Large intestine (tissue), 12 donors: ENCODE measurements at places on chromosomes 3 and 15. TPM values are rescaled to one million over a fixed set of nuclear protein-coding genes. Genes with fewer than 3 reads are reported as not detected.
A peak's percentile ranks its signal among the peaks of the same experiment; 100 is the strongest.

GRCh38 chr15:33825453-33825852 lies 142.8 kb upstream of the CHRM5 start:
- no peak for DNase-seq

GRCh38 chr3:122962149-122962548 lies 65.4 kb downstream of the SEMA5B start:
- no peak for DNase-seq

- DNase-seq: peak; percentile 19
Measured at GRCh38 chr3:171874251-171874681, 31.1 kb downstream of the TMEM212 start.

DNA sequence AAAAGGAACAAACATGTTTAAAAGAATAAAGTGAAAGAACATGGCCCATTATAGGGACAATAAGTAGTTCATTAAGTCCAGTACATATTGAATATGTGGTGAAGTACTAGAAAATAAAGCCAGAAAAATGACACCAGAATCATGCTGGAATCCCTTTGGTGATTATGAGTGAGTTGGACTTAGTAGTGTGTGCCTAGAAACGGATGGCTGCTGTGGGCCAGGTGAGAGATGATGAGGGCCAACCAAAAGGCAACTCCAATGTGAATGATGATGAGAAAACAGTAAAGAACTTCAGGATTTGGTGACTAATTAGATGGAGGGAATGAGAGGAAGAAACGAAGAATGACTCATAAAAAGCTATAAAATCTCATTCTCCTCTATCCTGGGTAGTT lies 3.3 kb downstream of the CRYGS start:
- DNase-seq: no peak

- no peak for DNase-seq
Measured at GRCh38 chr3:182268711-182269110, 524.6 kb upstream of the ATP11B start.

DNA sequence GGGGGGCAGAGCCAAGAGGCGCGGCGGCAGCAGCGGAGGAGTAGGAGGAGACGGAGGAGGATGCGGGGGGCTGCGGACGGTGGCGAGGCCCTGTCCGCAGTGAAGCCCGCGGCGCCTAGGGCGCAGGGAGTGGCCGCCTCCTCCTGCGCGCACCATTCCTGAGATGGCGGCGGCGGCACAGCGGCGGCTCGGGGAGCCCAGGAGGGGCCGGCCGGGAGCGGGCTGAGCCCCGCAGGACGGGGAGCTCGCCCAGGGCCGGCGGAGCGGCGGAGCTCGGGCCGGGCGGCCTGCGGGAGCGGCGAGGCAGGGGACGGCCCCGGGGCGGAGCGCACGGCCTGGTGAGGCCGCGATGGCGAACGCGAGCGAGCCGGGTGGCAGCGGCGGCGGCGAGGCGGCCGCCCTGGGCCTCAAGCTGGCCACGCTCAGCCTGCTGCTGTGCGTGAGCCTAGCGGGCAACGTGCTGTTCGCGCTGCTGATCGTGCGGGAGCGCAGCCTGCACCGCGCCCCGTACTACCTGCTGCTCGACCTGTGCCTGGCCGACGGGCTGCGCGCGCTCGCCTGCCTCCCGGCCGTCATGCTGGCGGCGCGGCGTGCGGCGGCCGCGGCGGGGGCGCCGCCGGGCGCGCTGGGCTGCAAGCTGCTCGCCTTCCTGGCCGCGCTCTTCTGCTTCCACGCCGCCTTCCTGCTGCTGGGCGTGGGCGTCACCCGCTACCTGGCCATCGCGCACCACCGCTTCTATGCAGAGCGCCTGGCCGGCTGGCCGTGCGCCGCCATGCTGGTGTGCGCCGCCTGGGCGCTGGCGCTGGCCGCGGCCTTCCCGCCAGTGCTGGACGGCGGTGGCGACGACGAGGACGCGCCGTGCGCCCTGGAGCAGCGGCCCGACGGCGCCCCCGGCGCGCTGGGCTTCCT lies at the start of gene GPR27:
GPR27 (plus strand) TSS at position 155 of the 909 bp plus-strand sequence; CDS start at position 350, 195 bp downstream.
- peak; percentile 16 for DNase-seq

DNA sequence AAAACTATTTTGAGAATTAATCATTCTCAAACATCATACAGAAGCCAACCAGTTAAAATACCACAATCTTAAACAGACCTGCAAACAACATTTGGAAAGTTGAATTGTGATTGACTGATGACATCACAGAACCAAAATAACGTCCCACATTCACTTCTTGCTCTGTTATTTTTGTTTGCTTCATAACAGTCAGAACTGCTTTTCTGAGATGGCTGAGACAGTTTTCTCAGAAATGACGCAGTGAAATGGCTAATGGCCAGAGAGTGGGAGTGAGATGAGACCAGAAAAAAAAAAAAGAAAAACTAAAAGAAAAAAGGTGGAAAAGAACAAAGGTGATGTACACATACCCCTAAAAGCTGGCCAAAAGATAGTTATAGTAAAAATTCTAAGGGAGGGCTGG lies 1061.2 kb downstream of the FHIT start:
- DNase-seq: no peak

DNA sequence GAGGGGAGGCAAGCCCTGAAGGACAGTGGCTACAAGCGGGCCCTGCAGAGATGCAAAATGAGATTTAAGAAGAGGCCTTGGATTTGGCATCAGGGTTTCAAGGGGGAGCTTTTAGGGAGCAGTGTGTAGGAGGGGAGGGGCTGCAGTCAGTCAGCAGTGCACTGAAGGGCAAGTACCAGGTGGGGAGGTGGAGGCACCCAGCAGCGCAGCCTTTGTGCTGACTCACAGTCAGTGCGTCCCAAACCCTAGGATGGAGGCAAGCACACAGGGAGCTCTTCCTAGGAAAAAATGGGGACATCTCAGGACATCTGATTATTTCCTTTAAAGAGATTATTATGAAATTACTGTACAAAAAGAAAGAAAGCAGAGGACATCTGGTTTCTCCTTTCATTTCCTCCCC lies 80.0 kb downstream of the AAGAB start:
- DNase-seq: no peak

GRCh38 chr15:29289173-29289572 lies 19.6 kb upstream of the NSMCE3 start:
- no peak for DNase-seq

DNA sequence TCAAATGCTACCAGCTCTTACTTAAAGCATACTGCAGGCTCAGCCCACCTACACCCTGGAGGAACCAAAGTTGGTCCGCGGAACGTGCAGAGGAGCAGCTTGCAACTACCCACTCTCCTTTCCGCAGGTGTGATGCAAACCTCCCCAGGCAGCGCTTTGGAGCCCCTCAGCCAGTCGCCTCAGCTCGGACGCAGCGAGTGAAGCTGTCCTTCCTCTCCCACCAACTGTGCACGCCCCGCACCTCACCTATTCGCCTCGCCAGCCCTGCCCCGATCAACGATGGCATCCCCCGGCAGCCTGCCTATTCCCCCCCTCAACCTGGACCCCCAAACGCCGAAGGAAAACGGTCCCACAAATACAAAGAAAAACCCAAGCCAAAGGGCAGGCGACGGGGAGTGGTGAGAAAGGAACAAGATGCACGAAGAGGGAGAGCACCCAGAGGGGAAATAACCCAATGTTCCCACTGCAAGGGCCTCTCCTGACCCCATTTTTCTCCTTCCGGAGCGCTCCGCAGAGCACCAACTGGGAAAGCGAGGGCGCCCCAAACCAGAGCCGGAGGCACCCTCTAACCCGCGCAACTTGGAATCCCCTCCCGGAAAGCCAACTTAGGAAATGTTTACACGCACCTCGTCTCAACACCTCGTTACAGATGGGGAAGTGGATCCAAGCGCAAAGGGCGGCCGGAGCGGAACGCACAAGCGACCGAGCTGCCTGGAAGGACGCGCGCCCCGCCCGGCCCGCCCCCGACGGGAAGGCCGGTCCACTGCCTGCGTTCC lies 665 bp downstream of the GLB1 start:
- peak; percentile 73 for DNase-seq

- DNase-seq: no peak
Measured at GRCh38 chr3:72401005-72401545, 447.2 kb downstream of the SHQ1 start.

GRCh38 chr3:23785882-23786281 lies 19.9 kb upstream of the UBE2E1 start:
- DNase-seq: no peak

- DNase-seq: peak; percentile 67
Measured at GRCh38 chr3:127959873-127960272, 44.8 kb downstream of the KBTBD12 start.

GRCh38 chr15:32910839-32911238 lies 193.0 kb downstream of the GREM1 start:
- DNase-seq: no peak

DNA sequence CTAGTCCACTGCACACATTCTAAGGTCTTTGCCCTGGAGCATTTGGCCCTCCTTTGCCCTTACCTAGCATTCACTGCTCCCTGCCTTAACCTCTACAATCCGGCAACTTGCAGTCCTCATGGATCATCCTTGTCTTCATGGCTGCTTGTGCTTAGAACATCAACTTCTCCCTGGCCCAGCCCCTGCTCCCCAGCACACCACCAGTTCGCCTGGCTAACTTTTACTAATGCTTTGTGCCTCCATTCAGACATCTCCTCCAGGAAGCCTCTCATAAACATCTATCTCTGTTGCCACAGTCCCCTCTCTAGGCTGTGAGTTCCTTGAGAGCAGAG lies 57.1 kb downstream of the AAGAB start:
- no peak for DNase-seq

DNA sequence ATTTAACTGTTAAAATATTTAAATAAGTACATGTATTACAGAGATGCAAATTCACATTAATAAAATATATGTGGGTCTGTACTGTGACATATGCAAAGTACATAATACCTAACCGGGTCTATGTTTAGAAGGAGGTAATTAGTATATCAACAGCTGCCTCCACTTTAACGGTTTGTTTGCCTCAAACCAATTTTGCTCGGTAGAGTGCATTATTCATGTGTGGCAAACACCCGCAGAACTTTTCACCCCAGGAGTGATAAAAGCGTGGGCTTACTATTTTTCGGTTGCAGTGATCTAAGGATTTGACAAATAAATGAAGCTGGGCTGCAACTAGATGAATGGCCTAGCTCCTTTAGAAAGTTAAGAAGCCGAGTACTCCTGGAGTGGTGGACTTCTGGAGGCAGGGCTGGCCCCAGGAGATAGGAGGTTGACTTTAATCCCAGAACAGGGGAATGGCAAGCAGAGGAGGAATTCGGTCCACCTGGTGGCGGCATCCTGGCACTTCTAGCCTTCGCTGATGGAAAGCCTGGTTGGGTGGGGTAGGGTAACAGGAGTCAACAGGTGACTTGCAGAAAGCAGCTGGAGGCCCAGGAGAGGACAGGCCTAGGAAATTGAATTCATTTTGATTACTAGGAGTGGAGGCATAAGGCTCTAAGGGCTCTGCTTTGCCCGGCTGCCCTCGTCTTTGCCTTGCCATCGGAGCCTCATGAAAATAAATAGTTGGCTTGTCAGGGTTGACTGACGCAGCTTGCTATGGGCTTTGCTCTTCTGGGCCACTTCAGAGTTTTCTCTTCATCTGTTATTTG lies 2.4 kb downstream of the SLCO3A1 start:
- no peak for DNase-seq

DNA sequence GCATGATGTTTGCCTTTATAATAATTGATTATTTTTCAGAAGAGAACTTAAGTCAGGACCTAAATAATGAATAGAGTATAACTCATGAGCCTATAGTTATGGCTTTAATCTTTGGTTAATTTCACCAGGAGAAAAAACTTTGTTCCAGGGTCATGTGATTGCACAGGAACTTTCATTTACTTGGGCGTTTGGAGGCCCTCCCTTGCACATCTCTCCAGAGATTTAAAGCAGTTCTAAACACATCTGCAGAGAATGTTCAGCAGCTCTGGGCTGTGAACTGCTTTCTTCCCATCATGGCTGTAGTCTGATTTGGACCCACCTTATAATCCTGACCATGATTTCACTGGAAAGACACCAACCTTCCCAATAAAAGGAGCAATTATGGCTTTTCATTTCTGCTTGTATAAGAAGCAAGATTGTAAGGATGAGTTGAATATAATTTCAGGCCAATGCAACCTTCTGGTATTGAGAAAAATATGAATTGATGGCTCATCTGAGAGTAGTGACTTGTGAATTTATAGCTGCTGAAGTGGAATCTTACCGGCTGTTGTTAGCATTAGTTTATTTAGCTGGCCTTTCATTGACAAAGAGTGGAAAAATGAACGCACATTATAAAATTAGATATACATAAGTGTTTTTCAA lies 80.9 kb upstream of the PRTG start:
- no peak for DNase-seq

DNA sequence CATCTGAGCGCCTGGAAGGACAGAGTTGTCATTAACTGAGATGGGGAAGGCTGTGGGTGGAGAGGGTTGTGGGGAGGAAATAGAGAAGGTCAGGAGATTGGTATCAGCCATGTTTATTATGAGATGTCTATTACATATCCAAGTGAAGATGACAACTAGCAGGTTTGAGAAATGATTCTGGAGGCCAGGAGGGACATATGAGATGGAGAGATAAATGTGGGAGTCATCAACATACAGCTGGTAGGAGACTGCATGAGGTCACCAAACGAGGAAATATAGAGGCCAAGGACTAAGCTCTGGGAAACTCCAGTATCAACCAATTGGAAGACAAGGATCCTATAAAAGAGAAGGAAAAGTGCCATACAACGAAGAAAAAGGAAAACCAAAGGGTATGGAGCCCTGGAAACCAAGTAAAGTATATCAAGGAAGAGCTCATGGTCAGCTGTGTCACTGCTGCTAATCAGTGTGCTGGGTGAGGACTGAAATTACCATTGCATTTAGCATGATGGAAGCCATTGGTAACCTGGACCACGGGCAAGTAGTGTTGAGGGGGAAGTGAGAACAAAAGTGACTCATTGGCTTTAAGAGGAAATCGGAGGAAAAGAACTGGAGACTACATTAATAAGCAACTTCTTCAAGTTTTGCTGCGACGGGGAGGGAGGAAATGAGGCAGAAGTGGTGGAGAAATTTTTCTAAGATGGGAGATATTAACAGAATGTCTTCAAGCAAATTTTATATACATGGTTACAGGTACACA lies 14.0 kb upstream of the UACA start:
- DNase-seq: no peak

GRCh38 chr3:73280746-73281145 lies 219.3 kb downstream of the EBLN2 start:
- no peak for DNase-seq

The CAMK2N2 gene
- 0.72 TPM for polyA plus RNA-seq

The GOLGA8K gene
- polyA plus RNA-seq: 1.6 TPM

The THAP10 gene
- 2.6 TPM for polyA plus RNA-seq

The CCR9 gene
- polyA plus RNA-seq: 1.0 TPM

The SI gene
- polyA plus RNA-seq: 722 TPM

The C3orf70 gene
- polyA plus RNA-seq: 10.2 TPM

The EEFSEC gene
- polyA plus RNA-seq: 23.9 TPM

The GPR171 gene
- polyA plus RNA-seq: 2.5 TPM

The ALPK3 gene
- polyA plus RNA-seq: 9.4 TPM

The OTOL1 gene
- not detected for polyA plus RNA-seq

The GOLGA8J gene
- polyA plus RNA-seq: 0.19 TPM
